ENCODE measurements at places on chromosomes 5 and 9.
A peak's percentile ranks its signal among the peaks of the same experiment; 100 is the strongest.

GRCh38 chr5:109640976-109641375 is 48.8 kb upstream of the MAN2A1 start:
- no peak for DNase-seq
- no peak overlapping the region for H3K27ac ChIP-seq
- no peaks in the 10 kb centered on the region for H3K27me3 ChIP-seq
- no peaks in the 10 kb centered on the region for H3K4me1 ChIP-seq
- H3K36me3 ChIP-seq: no peaks in the 10 kb centered on the region
- no peak overlapping the region for H3K4me3 ChIP-seq

DNA sequence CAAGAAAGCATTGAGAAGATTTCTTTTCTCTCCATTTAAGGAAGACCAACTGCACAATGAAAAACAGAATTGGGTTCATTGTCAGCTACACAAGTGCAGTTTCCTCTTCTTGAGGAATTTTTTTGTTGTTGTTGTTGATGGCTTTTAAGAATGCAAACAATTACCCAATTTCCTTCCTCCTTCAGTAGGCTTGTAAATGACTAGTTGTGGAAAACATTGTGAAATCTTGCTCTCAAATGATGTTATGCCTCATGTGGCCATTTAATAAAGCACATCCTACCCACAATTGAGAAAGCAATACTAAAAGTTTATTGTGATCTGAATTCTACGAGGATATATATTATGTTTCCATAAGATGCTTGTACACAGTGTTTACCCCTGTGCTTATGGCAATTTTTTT is 171.6 kb downstream of the FAM174A start:
- no peak overlapping the region for H3K27ac ChIP-seq
- H3K27me3 ChIP-seq: no peaks in the 10 kb centered on the region
- DNase-seq: no peak
- no peaks in the 10 kb centered on the region for H3K4me1 ChIP-seq
- no peaks in the 10 kb centered on the region for H3K36me3 ChIP-seq

DNA sequence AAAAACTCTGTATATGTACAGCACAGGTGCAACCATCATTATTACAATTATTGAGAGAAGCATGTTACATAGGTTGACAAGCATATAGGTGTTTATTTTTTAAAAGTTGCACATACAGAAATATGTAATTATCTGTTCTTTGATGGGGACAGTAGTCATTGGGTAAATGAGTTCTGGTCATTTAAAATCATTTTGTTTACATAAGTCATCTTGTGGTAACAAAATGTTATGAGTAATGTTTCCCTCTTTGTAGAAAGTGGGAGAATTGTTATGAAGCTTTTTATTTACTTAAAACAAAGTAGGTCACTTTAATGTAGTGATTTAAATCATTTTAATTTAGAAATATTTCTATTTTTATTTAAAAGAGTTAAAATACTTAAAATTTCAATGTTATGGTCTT is 33.8 kb upstream of the FBXL17 start:
- no peak overlapping the region for H3K27ac ChIP-seq
- no peak overlapping the region for H3K4me3 ChIP-seq
- no peak for DNase-seq
- peaks cover 5% of the 10 kb centered on the region for H3K27me3 ChIP-seq
- H3K4me1 ChIP-seq: no peaks in the 10 kb centered on the region

GRCh38 chr5:102998224-102998623 is 121.7 kb downstream of the GIN1 start:
- peaks cover 14% of the 10 kb centered on the region for H3K36me3 ChIP-seq
- H3K4me1 ChIP-seq: no peaks in the 10 kb centered on the region
- H3K27me3 ChIP-seq: no peaks in the 10 kb centered on the region
- DNase-seq: no peak
- no peak overlapping the region for H3K27ac ChIP-seq

DNA sequence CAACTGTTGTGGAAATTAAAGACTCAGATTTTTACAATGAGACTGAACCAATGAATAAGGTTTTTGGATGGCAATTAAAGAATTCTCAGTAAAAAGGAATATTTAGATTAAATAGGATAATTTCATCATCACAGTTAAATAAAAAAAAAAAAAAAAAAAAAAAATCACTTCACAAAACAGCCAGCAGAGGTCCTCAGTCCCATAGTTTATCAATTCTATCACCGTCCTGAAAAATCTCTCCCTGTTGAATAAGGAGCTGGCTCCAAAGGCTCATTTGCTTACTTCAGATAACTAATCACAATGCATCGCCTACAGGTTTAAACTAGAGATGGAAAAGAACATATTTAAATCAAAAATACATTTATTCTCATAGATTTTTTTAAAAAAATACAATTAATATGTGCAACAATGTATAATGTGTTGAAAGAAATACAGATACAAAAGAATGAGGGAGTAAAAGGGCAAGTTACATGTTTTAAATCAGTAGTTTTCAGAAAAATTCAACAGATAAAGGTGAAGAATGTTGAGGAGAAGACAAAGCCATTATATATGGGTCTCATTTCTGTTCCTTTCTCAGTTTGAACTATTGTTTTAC is 175.8 kb upstream of the CHD1 start:
- no peaks in the 10 kb centered on the region for H3K4me1 ChIP-seq
- H3K27me3 ChIP-seq: peaks cover 4% of the 10 kb centered on the region
- no peak overlapping the region for H3K4me3 ChIP-seq
- no peak for DNase-seq
- no peak overlapping the region for H3K27ac ChIP-seq

DNA sequence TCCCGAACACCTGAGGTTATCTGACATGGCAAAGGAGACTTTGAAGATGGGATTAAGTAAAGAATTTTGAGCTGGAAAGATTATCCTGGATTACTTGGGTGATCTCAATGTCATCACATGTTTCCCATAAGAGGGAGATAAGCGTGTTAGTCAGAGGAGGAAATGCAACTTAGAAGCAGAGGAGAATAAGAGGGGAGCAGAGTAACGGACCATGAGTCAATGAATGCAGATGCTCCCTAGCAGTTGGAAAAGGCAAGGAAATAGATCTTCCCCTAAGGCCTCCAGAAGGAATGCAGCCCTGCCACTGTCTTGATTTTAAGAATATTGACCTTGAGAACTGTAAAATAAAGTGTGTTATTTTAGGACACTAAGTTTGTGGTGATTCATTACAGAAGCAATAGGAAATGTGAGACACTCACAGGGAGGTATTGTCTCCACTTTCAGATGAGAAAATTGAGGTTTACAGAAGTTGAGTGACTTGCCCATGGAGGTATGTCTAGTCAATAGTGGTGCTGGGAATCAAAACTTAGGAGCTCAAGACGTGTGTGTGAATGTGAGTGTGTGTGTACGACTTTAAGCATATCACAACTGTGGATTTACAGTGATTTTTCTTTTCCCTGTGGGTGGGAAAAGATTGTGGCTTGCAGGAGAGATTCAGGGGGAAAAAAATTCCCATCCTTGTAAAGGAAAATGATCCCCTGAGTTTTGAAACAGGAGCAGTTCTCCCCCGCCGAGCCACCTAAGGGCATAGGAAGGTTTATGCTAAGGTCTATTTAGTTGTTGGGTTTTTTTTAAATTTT is 125.3 kb downstream of the TRIM32 start:
- no peak overlapping the region for H3K27ac ChIP-seq
- no peaks in the 10 kb centered on the region for H3K36me3 ChIP-seq
- no peak overlapping the region for H3K4me3 ChIP-seq
- H3K27me3 ChIP-seq: peaks cover 2% of the 10 kb centered on the region
- H3K4me1 ChIP-seq: no peaks in the 10 kb centered on the region

- DNase-seq: no peak
- H3K27me3 ChIP-seq: peaks cover 1% of the 10 kb centered on the region
- H3K27ac ChIP-seq: no peak overlapping the region
- no peak overlapping the region for H3K4me3 ChIP-seq
- no peaks in the 10 kb centered on the region for H3K4me1 ChIP-seq
Measured at GRCh38 chr5:75281716-75282465, 45.2 kb upstream of the ANKRD31 start.

GRCh38 chr5:153340139-153340538 is 150.3 kb upstream of the GRIA1 start:
- H3K4me3 ChIP-seq: no peak overlapping the region
- no peaks in the 10 kb centered on the region for H3K36me3 ChIP-seq
- H3K4me1 ChIP-seq: no peaks in the 10 kb centered on the region
- no peak for DNase-seq
- H3K27ac ChIP-seq: no peak overlapping the region

DNA sequence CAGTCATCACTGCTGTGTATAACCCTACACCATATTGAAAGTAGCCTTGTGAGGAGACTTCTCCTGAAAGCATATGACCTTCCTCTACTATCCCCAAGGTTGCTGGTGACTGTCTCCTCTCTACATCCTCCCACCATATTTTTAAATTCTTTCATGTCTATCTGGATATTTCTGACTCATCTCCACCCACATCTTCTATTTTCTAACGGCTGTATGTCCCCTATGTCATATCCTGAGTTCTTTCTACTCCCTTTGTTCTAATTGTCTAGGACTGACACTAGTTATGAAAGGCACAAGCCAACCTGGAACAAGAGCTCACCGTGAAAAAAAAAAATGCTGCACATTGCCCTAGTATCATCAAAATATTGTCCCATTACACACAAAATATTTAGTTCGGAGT is 218.3 kb upstream of the ZNF462 start:
- H3K36me3 ChIP-seq: no peaks in the 10 kb centered on the region
- no peaks in the 10 kb centered on the region for H3K4me1 ChIP-seq
- DNase-seq: no peak

DNA sequence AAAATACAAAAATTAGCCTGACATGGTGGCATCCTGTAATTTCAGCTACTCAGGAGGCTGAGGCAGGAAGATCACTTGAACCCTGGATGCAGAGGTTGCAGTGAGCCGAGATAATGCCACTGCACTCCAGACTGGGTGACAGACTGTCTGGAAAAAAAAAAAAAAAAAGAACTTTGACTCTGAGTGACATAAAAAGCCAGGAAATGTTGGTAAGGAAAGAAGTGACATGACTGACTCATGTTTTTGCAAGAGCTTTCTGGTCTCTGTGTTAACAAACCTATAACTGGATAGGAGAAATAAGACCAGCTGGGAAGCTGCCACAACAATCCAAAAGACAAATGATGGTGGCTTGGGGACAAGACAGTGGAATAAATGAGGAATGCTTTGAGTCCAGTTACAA is 272.1 kb downstream of the HINT1 start:
- no peak for DNase-seq
- no peaks in the 10 kb centered on the region for H3K36me3 ChIP-seq
- no peak overlapping the region for H3K27ac ChIP-seq
- H3K4me3 ChIP-seq: no peak overlapping the region
- H3K27me3 ChIP-seq: peaks cover 30% of the 10 kb centered on the region

DNA sequence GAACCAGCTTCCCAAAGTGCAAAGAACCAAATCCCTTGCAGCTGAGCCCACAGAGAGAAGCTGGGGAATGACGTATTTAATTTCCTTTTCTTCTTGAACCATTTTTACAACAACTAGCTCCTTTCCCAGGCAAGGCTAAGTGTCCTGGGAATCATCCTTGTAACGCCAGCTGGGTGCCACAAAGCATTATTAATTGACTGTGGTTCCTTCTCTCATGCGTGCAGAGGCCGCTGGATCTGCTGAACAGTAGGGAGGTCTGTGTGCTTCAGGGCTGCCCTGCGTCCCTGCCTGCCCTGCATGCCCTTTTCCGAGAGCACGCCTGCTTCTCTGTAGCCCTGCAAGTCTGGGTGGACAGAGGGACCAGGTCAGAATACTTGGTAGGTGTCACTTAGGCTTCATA is 124.1 kb upstream of the OTULINL start:
- DNase-seq: no peak
- H3K4me3 ChIP-seq: no peak overlapping the region
- H3K27me3 ChIP-seq: no peaks in the 10 kb centered on the region
- no peak overlapping the region for H3K27ac ChIP-seq
- H3K36me3 ChIP-seq: no peaks in the 10 kb centered on the region
- no peaks in the 10 kb centered on the region for H3K4me1 ChIP-seq

GRCh38 chr9:72919246-72919945 is 33.5 kb downstream of the ALDH1A1 start:
- no peak overlapping the region for H3K4me3 ChIP-seq
- H3K36me3 ChIP-seq: no peaks in the 10 kb centered on the region

DNA sequence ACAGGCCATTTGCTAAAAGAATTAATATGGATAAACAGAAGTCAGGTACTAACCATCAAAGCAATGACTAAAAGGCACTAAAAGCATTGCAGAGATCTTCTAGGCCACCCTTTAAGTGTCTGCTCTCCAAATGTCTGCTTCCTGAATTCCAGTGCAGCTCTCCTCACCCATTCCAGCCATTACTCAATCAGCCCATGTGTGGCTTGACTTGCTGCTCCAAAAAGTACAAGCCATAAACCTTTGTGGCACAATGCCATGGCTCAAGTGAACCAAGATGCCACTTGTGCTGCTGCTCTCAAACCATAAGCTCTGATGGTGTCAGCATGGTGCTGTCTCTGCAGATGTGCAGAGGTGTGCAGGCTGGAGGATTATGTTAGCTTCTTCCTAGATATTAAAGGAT is 290.2 kb upstream of the POU5F2 start:
- no peak overlapping the region for H3K27ac ChIP-seq
- H3K4me3 ChIP-seq: no peak overlapping the region
- H3K27me3 ChIP-seq: no peaks in the 10 kb centered on the region
- DNase-seq: no peak
- H3K4me1 ChIP-seq: no peaks in the 10 kb centered on the region
- H3K36me3 ChIP-seq: peaks cover 67% of the 10 kb centered on the region

GRCh38 chr9:123798195-123798594 is 131.7 kb downstream of the DENND1A start:
- H3K36me3 ChIP-seq: no peaks in the 10 kb centered on the region
- no peak overlapping the region for H3K4me3 ChIP-seq
- H3K27ac ChIP-seq: no peak overlapping the region
- no peak for DNase-seq
- no peaks in the 10 kb centered on the region for H3K27me3 ChIP-seq

- no peak overlapping the region for H3K4me3 ChIP-seq
- no peaks in the 10 kb centered on the region for H3K27me3 ChIP-seq
- H3K27ac ChIP-seq: no peak overlapping the region
- no peak for DNase-seq
- no peaks in the 10 kb centered on the region for H3K36me3 ChIP-seq
- H3K4me1 ChIP-seq: no peaks in the 10 kb centered on the region
Measured at GRCh38 chr9:5274770-5275169, 29.7 kb downstream of the RLN2 start.

DNA sequence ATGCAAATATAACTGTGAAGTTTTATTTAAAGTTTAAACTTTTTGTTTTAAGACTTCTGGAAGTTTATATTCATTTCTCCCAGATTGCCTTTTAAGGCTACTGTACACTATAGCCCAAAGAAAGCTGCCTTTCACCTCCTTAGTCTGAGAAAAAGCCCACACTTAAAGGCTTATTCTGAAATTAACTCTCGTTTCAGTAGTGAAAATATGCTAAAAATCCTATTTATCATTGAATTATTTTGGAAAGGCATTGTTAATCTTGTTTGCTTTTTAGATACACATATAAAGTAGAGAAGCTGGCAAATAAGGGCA is 3.3 kb upstream of the PURA start:
- peaks cover 57% of the 10 kb centered on the region for H3K4me1 ChIP-seq
- no peak overlapping the region for H3K4me3 ChIP-seq
- peaks cover 8% of the 10 kb centered on the region for H3K36me3 ChIP-seq

GRCh38 chr5:104016646-104017045 is 454.1 kb upstream of the NUDT12 start:
- no peaks in the 10 kb centered on the region for H3K27me3 ChIP-seq
- H3K4me3 ChIP-seq: no peak overlapping the region
- no peaks in the 10 kb centered on the region for H3K4me1 ChIP-seq
- no peak overlapping the region for H3K27ac ChIP-seq

GRCh38 chr9:74742792-74743730 is 144.7 kb downstream of the TRPM6 start:
- peaks cover 20% of the 10 kb centered on the region for H3K27me3 ChIP-seq
- H3K27ac ChIP-seq: no peak overlapping the region
- H3K36me3 ChIP-seq: no peaks in the 10 kb centered on the region
- H3K4me1 ChIP-seq: no peaks in the 10 kb centered on the region
- peak; percentile 19 for DNase-seq

GRCh38 chr9:97855486-97855875 is 2.5 kb downstream of the FOXE1 start:
- no peaks in the 10 kb centered on the region for H3K36me3 ChIP-seq
- DNase-seq: no peak
- no peak overlapping the region for H3K4me3 ChIP-seq

All from activated CD4-positive, alpha-beta memory T cell treated with anti-CD3 and anti-CD28 coated beads for 36 hours (primary cell).